ENCODE measurements at places on chromosomes 2 and 18. TPM values are rescaled to one million over a fixed set of nuclear protein-coding genes. Genes with fewer than 3 reads are reported as not detected.

WDFY1 gene
- total RNA-seq, result 100 TPM

ARHGAP15 gene
- not detected for total RNA-seq

PLCL1 gene
- total RNA-seq, result not detected

NPHP1 gene
- 3.4 TPM for total RNA-seq

SERPINB13 gene
- 9.2 TPM for total RNA-seq

HOXD12 gene
- not detected for total RNA-seq

MERTK gene
- total RNA-seq, result 2.2 TPM

DLX2 gene
- under 0.01 TPM for total RNA-seq

FOXI3 gene
- total RNA-seq, result not detected

LOXHD1 gene
- total RNA-seq, result not detected

FER1L5 gene
- under 0.01 TPM for total RNA-seq

SLC5A7 gene
- total RNA-seq, result not detected

MARCO gene
- not detected for total RNA-seq

CPO gene
- total RNA-seq, result not detected

ITGA4 gene
- 3.1 TPM for total RNA-seq

NGEF gene
- total RNA-seq, result 0.96 TPM

KLHL41 gene
- 0.24 TPM for total RNA-seq

SLC9A4 gene
- total RNA-seq, result 2.7 TPM

SP5 gene
- total RNA-seq, result not detected

SPEG gene
- total RNA-seq, result 1.5 TPM

SERPINB7 gene
- total RNA-seq, result 53.0 TPM

VIL1 gene
- total RNA-seq, result not detected

SEC11C gene
- 30.1 TPM for total RNA-seq

ADAM23 gene
- 0.24 TPM for total RNA-seq

MDH1B gene
- total RNA-seq, result 0.48 TPM

NEUROD1 gene
- not detected for total RNA-seq

SNTG2 gene
- not detected for total RNA-seq

Measured in tracheal epithelial cell (primary cell).